Central memory CD8-positive, alpha-beta T cell (primary cell): ENCODE measurements at places on chromosomes 13 and 19.

GRCh38 chr19:35879068-35879467 is 10.7 kb downstream of the APLP1 start:
- H3K4me1 ChIP-seq, result peaks cover 13% of the 10 kb centered on the region
- no peak overlapping the region for H3K4me3 ChIP-seq
- H3K27ac ChIP-seq, result no peak overlapping the region
- peaks cover 3% of the 10 kb centered on the region for H3K36me3 ChIP-seq

DNA sequence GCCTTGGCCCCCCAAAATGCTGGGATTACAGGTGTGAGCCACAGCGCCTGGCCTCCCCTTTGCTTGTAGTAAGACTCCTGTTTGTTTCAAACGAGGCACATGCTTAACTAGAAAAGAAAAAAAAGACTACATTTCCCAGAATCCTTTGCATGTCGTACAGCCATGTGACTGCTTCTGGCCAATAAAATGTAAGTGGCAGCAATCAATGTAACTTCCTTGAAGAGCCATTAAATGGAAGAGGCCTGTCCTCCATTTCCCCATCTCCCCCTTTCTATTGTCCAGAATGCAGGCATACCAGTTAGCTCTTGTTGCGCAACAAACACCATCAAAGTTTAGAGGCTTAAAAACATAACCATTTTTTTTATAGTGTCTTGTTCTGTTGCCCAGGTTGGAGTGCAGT is 10.4 kb upstream of the GPR32 start:
- H3K27ac ChIP-seq, result no peak overlapping the region
- H3K4me3 ChIP-seq, result no peak overlapping the region
- H3K4me1 ChIP-seq, result no peaks in the 10 kb centered on the region
- no peak for DNase-seq
- H3K36me3 ChIP-seq, result no peaks in the 10 kb centered on the region

- peaks cover 20% of the 10 kb centered on the region for H3K4me1 ChIP-seq
- peaks cover 31% of the 10 kb centered on the region for H3K36me3 ChIP-seq
- H3K27me3 ChIP-seq, result no peaks in the 10 kb centered on the region
- no peak for DNase-seq
Observed at GRCh38 chr13:52673465-52673864, 20.8 kb downstream of the SUGT1 start.

DNA sequence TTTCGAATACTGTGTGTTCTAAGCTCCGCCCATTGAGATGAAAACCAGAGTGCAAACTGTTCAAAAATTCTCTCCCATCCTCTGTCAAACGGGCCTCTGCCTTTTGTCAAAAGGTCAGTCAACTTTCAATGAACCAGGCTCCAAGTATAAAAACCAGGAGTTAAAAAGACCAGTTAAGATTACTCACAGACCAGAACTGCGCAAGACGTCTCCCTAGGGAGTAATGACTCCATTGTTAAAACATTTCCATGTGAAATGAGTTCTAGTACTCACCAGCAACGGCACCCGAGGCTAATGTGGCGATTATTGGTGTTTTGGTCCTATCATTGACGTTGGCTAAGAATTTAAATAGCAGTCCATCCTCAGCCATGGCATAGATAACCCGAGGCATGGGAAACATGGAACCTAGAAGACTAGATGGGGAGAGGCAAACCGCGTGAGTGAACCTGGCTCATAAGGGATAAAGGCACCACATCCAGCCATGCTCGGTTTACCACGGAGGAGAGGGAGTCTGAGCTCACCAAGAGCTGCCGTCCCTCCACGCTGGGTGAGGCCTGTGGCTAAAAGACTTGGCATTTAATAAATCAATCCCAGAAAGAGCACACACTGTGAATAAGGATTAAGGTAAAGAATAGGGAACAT is 73.3 kb downstream of the SLC7A1 start:
- no peak overlapping the region for H3K4me3 ChIP-seq
- no peaks in the 10 kb centered on the region for H3K27me3 ChIP-seq
- H3K27ac ChIP-seq, result no peak overlapping the region
- no peaks in the 10 kb centered on the region for H3K4me1 ChIP-seq

DNA sequence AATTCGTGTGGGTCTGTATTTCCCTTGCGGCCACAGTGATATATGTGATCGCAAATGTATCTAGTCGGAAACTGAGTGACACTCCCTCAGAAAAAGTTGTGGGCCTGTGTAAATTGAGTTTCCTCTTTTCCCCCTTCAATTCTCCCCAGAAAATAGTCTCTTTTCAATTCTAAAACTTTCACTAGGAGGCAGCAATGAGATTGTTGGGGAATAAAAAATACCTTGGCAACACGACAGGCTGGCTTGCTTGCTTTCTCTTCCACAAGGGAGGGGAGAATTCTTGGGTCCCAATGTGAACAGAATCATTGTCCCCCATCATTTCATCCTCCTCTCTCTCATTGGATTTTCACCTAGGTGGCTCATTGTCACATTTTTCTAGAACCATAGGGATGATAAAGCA is 3.7 kb upstream of the SOX21 start:
- H3K27ac ChIP-seq, result no peak overlapping the region
- no peaks in the 10 kb centered on the region for H3K36me3 ChIP-seq
- H3K27me3 ChIP-seq, result peaks cover 51% of the 10 kb centered on the region
- no peak overlapping the region for H3K4me3 ChIP-seq

DNA sequence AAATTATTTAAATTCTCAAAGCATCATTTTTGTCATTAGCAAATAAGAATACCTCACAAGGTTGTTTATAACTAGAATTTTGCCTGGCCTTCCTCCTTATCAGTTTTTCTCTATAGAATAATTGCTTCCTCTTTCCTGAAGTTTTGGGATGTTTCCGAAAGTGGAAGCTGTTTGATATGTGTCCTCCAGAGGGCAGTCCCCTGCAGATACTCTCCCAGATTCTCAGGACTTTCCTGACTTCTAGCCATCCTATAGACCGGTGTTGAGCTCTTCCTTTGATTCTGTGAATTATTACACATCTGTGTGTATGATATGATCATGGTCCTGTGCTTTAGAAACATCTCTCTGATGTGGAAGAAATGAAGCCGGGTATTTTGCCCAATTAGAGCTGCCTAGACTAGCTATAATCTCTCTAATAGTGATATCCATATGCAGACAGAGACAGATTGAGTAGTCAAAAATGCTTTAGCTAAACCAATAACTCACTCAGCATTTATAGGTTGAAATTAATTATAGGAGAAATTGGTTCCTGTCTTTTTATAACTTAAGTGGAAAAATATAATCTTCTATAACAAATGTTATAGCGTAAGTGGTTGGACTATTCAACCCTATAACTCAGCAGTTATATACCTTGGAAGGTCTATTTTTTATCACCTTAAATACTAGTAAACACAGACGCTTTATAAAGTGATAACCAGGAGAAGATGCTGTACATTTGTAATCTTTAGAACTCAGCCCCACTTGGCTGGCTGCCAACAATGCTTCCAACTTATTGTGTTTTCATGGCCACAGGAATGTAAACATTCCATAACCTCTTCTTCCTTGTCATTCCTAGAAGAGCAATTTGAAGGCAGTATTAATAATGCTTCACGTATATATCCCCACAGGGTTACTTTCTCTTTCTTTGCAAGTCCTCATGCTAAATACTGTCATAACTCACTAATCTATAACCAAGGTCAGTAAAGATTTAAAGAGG is 201.0 kb upstream of the RXFP2 start:
- no peaks in the 10 kb centered on the region for H3K36me3 ChIP-seq
- no peaks in the 10 kb centered on the region for H3K27me3 ChIP-seq
- H3K27ac ChIP-seq, result no peak overlapping the region
- H3K4me1 ChIP-seq, result no peaks in the 10 kb centered on the region
- H3K4me3 ChIP-seq, result no peak overlapping the region
- DNase-seq, result no peak

- H3K27me3 ChIP-seq, result no peaks in the 10 kb centered on the region
- DNase-seq, result no peak
- H3K36me3 ChIP-seq, result no peaks in the 10 kb centered on the region
Observed at GRCh38 chr13:32863596-32863995, 152.6 kb upstream of the KL start.

DNA sequence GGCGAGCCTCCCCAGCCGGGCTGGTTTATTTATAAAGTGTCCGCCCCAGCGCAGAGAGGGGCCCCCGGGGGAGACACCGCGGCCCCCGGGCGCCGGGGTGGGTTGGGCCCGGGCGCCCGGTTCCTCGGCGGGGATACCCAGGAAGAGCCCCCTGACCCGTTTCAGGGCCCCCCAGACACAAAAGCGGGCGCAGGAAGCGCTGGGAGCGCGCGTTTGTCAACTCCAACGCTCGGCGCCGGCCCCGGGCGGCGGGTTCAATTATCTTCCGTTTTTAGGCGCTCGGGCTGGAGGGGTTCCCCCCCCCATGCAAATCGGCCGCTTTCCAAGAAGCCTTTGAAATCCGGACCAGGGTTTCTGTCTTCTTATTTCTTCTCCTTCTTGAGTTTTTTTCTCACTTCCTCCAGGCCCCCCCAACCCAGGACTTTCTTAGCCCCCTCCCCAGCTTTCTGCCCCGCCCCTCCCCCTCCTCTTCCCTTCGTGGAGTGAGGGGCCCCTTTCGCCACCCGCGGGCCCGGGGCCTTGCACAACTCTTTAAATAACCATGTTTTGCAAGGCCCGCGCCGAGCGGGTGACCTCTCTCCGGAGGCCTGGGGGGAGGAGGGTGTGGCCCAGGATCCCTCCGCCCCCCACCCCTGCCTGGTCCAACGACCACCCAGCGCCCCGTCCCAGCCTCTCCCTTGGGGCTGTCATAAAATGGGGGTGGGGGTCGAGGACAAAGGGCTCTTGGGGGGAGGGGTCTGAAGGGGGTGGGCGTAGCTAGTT is 935 bp downstream of the ARID3A start:
- H3K36me3 ChIP-seq, result peaks cover 4% of the 10 kb centered on the region
- H3K27ac ChIP-seq, result peak overlapping the region; percentile 59
- no peaks in the 10 kb centered on the region for H3K4me1 ChIP-seq
- H3K27me3 ChIP-seq, result no peaks in the 10 kb centered on the region
- DNase-seq, result no peak

GRCh38 chr19:38975861-38976271 is 324 bp upstream of the FBXO17 start:
- peaks cover 37% of the 10 kb centered on the region for H3K27me3 ChIP-seq
- no peak overlapping the region for H3K27ac ChIP-seq
- peak overlapping the region; percentile 57 for H3K4me3 ChIP-seq
- peaks cover 4% of the 10 kb centered on the region for H3K36me3 ChIP-seq

DNA sequence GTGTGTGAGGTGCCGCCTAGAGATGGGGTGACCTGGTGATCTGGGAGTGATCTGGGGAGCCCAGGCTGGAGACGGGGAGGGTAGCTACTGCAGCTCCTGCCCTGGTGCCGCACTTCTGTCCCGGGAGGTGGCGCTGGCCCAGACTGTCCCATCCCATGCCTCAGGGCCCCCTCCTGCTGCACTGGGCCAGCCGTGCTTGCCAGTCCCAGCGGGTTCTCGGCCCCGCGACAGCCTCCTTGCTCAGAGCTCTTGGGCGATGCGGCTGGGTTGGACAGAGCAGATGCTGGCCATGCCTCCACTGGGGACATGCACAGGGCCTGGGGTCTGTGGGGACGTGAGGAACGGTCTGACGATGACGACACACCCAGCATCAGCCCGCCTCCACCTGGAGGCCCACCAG is 2.5 kb downstream of the RAX2 start:
- H3K36me3 ChIP-seq, result peaks cover 22% of the 10 kb centered on the region
- H3K27ac ChIP-seq, result no peak overlapping the region
- H3K27me3 ChIP-seq, result no peaks in the 10 kb centered on the region
- DNase-seq, result no peak
- peaks cover 23% of the 10 kb centered on the region for H3K4me1 ChIP-seq

DNA sequence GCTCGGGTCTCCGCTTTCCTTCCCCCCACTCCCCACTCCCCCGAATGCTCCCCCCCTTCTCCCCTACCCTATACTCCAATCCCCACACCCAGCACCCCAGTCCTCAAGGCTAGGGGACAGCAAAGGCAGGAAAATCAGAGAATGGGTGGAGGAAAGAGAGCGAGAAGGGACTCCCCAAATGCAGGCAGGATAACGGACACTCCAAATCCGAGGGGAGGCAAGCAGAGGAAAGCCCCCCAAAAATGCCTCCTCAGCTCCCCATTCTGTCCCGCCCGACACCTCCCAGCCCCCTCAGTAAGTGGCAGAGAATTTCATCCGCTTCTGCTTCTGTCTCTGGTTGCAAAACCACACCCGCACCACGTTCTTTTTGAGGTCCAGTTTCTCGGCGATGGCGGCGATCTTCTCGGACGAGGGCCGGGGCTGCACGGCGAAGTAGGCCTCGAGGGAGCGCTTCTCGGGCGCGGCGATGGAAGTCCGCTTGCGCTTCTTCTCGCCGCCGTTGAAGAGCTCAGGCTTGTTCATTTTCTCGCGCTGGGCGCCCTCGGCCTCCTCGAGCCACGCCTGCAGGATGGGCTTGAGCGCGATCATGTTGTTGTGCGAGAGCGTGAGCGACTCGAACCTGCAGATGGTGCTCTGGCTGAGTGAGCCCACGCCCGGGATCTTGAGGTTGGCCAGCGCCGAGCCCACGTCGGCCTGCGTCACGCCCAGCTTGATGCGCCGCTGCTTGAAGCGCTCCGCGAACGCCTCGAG is 2.1 kb downstream of the POU4F1 start:
- H3K4me3 ChIP-seq, result peak overlapping the region; percentile 57
- no peak for DNase-seq
- H3K27me3 ChIP-seq, result peaks cover 96% of the 10 kb centered on the region
- peaks cover 29% of the 10 kb centered on the region for H3K36me3 ChIP-seq

GRCh38 chr13:114145256-114145655 is 12.8 kb upstream of the RASA3 start:
- H3K4me3 ChIP-seq, result peak overlapping the region; percentile 30
- no peak for DNase-seq
- peaks cover 12% of the 10 kb centered on the region for H3K36me3 ChIP-seq
- H3K27ac ChIP-seq, result peak overlapping the region; percentile 98
- H3K4me1 ChIP-seq, result peaks cover 49% of the 10 kb centered on the region

GRCh38 chr19:40542202-40542859 is 34.3 kb upstream of the SHKBP1 start:
- H3K4me1 ChIP-seq, result no peaks in the 10 kb centered on the region
- DNase-seq, result no peak
- no peak overlapping the region for H3K4me3 ChIP-seq
- no peak overlapping the region for H3K27ac ChIP-seq

GRCh38 chr13:40163066-40164000 is 503.1 kb downstream of the FOXO1 start:
- no peaks in the 10 kb centered on the region for H3K27me3 ChIP-seq
- no peaks in the 10 kb centered on the region for H3K4me1 ChIP-seq
- no peak overlapping the region for H3K4me3 ChIP-seq

DNA sequence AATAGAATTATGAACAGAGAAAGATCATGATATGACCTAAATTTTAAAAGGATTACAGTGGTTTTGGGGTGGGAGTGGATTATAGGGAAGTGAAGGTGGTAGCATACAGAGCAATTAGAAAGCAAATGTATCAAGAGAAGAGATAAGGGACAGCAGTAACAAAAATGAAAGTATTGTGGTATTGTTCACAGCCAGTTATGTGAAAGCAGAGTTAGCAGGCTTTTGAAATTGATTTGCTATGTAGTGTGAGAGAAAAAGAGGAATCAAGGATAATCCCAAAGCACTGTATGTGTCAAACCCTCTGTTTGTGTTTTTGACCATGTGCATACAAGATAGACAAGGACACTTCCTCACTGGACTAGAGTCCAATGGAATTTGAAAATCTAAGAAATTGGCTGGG is 1721.4 kb downstream of the PCDH9 start:
- no peak overlapping the region for H3K27ac ChIP-seq
- no peak for DNase-seq
- H3K27me3 ChIP-seq, result no peaks in the 10 kb centered on the region
- H3K36me3 ChIP-seq, result peaks cover 2% of the 10 kb centered on the region
- no peak overlapping the region for H3K4me3 ChIP-seq

- peaks cover 16% of the 10 kb centered on the region for H3K36me3 ChIP-seq
- H3K27me3 ChIP-seq, result peaks cover 62% of the 10 kb centered on the region
- no peak for DNase-seq
Observed at GRCh38 chr19:10291554-10292205, 1.9 kb downstream of the ICAM5 start.

- DNase-seq, result no peak
- no peaks in the 10 kb centered on the region for H3K4me1 ChIP-seq
- H3K27ac ChIP-seq, result no peak overlapping the region
- H3K36me3 ChIP-seq, result no peaks in the 10 kb centered on the region
- H3K27me3 ChIP-seq, result no peaks in the 10 kb centered on the region
Observed at GRCh38 chr13:62747152-62747551, 1331.5 kb upstream of the PCDH20 start.
